ENCODE measurements at places on chromosomes 3 and 15.

GRCh38 chr3:16300307-16300706 is 35.3 kb downstream of the OXNAD1 start:
- no peak for DNase-seq

DNA sequence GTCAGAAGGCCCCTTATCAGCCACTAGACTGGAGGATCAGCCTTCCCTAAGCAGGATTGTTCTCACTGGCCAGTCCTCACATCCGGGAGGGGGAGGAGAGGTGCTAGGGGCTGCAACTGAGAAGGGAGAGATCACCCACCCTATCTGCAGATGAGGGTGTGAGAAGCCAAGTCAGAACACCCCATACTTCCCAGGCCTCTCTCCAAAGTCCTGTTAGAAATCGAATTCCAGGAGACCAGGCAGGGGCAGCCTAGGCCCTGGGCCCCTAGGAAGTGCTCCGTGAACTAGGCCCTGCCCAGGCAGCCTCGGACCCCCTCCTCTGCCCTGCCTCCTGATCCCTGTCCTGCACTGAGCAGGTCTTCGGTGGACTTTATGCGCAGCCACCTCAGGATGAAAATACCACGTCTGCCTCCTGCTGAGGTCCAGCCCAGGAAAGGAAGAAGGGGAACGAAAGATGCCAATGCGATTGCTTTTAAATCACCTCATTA is 933 bp downstream of the DZIP1L start:
- no peak for DNase-seq

- no peak for DNase-seq
Measured at GRCh38 chr3:171250444-171250843, 209.8 kb downstream of the TNIK start.

DNA sequence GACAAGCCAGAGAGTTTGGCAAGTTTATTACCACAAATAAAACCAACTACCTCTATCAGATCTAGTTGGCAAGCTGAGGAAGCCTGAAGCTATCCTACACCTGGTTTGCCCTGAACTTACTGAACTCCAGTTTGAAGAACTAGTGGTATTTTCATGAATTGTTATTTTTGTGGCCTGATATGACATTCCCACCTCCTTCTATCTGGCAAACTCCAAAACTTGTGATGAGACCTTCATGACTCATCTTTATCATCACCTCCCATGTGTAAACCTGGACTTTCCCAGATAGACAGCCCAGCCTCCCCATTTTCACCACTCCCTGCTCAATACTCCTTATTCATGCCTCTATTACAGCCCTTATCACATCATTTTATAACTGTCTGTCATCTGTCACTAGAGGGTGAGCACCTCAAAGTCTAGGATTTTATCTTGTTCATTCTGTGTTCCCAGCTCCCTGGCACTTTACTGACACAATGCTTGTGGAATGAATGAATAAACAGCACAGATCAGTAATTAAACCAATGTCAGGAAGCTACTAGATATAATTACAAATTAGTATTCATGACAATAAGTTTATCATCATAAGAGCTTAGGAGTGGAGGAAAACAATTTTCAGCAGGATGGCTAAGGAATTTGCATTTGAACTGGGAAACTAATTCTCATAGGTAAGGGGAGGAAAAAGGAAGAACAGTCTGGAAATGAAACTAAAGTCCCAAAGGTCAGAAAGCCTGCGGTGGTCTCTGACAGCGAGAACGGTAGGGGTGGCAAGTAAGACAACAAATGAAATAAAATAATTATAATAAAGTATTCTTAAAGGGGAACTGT is 13.2 kb upstream of the TRANK1 start:
- no peak for DNase-seq

GRCh38 chr3:5205165-5205941 is 17.8 kb downstream of the EDEM1 start:
- no peak for DNase-seq

GRCh38 chr3:100830931-100831330 is 121.6 kb downstream of the TFG start:
- DNase-seq, result no peak

DNA sequence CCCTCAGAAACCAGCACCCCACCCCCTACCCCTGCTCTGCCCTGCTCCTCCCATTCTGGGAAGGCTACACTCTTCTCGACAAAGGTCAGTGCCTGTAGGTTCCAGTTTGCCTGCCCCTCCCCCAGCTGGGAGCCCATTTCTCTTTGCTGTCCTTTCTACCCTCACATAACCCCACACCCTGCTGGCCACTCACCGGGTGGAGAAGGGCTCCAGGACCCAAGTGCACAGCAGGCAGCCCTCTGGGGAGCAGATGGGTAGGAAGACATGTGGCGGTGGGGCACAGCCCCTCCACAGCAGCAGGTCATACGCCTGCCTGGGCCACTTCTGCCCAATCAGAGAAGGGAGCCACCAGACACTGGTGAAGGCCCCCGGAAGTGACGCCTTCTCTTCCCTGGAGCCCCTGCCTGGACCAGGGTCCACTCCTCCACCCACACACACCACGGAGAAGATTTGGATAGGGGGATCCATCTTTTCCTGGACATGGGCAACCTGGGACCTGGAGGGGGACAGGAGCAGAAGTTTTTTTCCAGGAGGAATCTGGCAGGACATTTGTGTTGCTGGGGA is at the start of gene THPO:
THPO (minus strand) TSS at position 326 of the 564 bp plus-strand sequence. CDS start 1,948 bp downstream, outside the sequence.
- no peak for DNase-seq

GRCh38 chr3:46998121-46998851 is 18.8 kb downstream of the NBEAL2 start:
- no peak for DNase-seq

DNA sequence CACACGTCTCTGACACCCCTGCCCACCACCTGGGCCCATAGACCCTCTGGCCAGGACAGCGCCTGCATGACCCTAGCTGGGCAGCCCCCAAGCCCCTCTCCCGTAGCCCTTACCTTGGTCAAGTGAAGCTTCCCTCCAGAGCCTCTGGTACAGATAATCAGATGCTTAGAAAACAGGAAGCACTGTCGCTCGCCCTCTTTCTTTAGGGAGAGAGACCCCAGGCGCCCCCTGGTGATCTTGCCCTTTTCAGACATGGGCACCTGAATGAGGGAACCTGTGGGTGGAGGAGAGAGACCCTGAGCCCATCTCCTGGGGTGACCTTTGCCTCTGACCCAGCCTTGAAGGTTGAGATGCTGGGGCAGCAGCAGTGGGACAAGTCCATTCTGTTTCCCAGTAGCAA is 65.4 kb downstream of the RASGRF1 start:
- no peak for DNase-seq
